HCEC 1CT (cell line): ENCODE measurements at places on chromosomes 16 and 17.

DNA sequence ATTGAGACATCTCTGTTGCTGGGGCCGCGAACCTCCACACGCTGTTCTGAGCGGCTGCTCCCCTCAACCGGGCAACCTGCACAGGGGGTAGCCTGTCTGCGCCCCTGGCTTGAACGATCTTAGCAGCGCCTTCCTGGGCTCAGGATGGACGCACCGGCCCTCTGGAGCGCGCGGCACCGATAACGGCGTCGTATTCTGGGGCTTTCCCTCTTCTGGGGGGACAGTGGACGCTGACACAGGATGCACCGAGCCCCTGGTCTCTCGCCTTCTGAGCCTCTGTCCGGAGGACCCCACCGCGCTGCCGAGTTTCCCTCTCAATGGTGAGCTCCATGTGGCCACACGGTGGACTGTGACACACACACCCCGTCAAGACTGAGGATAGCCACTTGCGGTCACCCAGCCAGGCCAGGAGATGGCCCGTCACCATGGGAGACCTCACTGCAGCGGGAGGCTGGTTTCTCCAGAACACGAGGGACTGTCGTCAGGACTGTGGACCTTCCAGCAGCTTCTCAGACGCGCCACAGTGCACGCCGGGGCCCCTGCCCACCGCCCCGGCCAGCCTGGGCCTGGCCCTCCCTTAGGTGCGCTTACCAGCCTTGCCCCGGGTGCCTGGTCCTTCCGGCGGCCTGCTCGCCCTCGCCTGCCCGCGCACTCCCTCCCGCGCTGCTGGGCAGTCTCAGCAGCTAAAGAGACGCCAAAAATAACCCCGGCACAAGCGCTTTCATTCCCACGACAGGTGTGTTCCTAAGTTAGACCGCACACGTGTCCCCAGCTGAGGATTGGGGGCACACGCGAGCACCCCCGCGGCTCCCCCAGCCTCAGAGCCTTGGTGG is 30.0 kb upstream of the PABPN1L start:
- DNase-seq = no peak

DNA sequence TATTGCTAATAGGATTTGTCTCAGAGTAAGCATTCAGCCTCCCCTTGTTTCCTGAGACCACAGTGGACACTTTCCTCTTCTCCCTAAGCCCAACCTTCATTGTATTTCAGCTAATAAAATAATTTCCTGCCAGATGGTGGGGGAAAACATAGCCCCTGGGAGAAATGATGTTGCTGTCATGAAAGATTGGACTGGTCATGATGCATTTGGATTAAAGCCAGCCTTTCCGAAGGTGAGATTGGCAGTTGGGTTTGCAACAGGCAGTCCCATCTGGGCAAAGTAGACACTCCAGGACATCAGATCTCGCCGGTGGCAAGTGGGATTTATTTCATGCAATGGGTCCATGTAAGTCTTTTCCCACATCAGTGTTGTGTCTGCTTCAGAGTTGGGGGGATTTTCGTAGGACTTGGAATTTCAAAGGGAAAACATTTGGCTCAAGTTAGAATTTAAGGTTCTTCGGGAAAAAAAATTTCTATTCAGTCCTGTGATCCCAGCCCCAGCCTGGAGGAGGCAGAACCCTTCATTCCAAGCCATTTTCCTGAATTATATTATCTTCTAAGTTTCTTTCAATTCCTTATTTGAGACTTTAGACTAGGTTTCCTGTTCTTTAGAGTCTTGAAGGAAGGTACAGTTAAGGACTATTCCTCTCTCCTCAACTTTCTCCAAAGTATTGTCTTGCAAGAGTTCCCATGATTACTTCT is 391.7 kb downstream of the XYLT1 start:
- DNase-seq = no peak

GRCh38 chr16:68599586-68599985 is 45.5 kb upstream of the CDH3 start:
- DNase-seq = no peak

- peak; percentile 5 for DNase-seq
Observed at GRCh38 chr17:82332669-82333278, 792 bp downstream of the SECTM1 start.

GRCh38 chr16:528111-529011 is 849 bp downstream of the CAPN15 start:
- peak; percentile 88 for DNase-seq

GRCh38 chr17:51608251-51608933 is 348.0 kb downstream of the UTP18 start:
- DNase-seq = no peak

DNA sequence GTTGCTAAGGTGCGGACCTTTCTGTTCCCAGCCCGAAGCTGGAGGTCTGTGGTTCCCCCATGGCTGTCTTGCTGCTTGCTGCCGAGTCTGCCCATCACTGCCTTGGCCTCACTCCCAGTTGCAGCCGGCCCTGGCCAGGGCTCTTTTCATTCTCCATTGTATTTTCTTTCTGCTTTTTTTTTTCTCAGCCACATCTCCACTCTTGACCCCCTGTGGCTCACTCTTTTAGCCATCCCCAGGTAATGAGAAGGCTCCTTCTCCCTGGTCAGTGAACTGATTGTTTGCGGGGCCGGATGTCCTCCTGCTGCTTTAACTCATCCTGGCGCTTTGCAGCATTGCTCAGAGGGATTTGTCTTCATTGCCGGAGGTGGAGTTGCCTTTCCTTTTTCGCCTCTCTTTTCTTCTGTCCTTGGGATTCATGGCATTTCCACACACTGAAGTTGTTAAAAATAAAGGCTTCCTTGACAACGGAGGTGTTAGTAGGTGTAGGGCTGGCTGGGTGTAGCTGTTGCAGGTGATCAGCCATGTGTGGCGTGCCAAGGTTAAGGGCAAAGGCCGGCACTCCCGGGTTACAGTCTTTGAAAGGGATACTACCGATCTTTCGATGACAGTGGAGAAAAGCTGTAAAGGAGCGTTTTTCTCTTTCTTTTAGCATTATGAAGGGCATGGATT is 34.1 kb downstream of the MAP2K6 start:
- DNase-seq = no peak

DNA sequence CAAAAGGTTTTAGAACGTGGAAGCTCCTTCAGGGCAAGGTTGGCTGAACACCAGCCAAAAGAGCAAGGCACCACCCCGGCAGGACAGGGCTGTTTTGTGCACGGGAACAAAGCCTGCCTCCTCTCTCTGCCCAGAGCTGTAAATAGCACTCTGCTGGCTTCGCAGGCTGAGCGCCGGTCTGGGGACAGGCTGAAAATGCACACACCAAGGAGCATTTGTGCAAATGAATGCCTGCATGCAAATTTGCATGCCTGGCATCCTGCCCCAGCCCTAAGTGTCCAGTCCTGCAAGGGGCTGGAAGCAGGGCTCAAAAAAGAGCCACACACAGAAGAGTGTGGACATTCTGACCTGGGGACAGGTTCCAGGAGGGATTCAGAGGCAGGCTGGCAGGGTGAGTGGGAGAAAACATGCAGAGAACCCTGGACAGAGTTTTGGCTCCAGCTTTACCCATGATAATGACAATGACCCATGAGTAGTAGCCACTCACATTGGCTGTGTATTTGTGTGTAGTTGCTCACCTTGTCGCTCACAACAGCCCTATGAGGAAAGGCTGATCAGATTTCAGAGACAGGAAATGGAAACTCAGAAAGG is 11.7 kb downstream of the ABAT start:
- no peak for DNase-seq

DNA sequence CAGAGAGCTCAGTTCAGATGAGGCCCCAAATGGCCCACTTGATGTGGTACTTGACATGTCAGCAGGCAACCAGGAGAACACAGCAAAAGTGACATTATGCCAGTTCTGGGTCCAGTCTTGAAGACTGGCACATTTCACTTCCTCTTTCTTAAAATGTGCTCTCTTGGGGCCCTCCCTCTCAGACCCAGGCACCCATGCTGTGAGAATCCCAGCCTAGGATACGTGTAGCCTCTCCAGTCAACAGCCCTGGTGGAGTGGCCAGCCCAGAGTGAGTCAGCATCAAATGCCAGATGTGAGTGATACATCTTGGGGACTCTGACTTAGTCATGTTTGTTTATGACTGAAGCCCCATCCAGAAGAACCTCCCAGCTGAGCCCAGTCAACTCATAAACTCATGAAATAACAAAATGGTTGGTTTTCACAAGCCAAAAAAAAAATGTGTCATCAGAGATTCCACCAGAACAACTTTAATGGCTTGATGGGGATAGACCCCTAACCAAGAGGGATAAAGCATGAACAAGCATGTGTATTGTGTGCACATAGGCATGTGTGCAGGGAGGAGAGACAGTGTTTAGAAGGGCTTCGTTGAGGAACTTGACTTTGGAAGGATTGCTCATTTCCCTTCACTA is 82.5 kb upstream of the TNRC6C start:
- no peak for DNase-seq

GRCh38 chr16:64773184-64773583 is 348.7 kb downstream of the CDH11 start:
- no peak for DNase-seq

- DNase-seq = peak; percentile 68
Observed at GRCh38 chr17:29256735-29257466, 10.2 kb downstream of the CRYBA1 start.

DNA sequence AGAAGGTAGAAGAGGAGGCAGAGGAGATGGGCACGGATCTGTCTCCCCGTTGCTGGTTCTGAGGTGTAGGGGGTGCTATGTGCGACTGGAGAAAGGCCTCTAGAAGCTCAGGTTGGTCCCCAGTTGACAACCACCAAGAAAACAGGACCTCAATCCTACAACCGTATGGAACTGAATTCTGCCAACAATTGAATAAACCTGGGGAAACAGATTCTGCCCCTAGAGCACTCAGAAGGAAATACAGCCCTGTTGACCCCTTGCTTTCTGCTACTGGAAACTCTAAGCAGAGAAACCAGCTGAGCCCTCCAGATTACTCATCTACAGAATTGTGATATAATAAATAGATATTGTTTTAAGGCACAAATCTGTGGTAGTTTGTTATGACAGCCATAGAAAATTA is 313.0 kb upstream of the GOT2 start:
- DNase-seq = no peak

DNA sequence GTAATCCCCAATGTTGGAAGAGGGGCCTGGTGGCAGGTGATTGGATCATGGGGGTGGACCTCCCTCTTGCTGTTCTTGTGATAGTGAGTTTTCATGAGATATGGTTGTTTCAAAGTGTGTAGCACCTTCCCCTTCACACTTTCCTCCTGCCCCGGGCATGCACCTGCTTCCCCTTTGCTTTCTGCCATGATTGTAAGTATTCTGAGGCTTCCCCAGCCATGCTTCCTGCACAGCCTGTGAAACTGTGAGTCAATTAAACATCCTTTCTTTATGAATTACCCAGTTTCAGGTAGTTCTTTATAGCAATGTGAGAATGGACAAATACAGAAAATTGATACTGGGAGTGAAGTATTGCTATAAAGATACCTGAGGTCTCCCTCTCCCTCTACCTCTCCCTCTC is 29.4 kb downstream of the RNF112 start:
- DNase-seq = no peak
